ENCODE measurements at places on chromosomes 6 and 20.

DNA sequence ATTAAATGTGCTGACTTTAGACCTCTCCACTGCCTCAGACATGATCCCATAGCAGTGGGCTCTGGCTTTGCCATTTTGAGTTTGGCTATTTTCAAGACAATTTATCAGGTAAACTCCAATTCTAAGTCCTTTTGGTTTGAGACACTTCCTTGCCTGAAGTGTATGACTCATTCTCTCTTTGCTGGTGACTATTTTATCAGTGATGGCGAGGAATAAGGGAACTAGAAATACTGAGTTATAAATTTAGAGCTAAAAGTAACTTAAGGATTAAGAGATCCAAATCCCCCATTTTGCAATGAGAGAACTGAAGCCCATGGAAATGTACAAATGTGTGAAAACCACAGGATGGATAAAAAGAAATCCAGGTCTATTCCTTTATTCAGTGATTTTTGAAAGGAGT lies 30.9 kb upstream of the CD83 start:
- no peak for DNase-seq

- DNase-seq = no peak
Observed at GRCh38 chr20:51094221-51094620, 71.3 kb upstream of the KCNG1 start.

DNA sequence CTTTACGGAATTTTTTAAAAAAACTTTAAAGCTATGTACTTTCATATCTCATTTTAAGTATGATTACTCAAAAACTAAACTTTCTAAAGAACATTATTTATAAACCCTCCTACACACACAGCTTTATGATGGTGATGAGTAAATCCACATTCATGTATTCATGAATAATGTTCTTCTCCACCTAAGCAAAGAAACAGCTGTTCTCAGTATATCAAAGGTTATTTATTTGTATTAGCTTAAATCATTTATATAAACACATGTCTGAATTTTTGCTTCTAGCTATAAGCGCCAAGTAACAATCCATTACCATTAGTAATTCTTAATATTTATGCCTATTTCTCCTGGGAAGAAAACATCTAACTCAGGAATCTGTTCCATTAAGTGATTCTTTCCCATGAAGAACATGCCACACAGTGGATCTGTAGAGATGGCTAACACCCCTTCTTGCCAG lies 63.3 kb downstream of the SMLR1 start:
- peak; percentile 28 for DNase-seq

DNA sequence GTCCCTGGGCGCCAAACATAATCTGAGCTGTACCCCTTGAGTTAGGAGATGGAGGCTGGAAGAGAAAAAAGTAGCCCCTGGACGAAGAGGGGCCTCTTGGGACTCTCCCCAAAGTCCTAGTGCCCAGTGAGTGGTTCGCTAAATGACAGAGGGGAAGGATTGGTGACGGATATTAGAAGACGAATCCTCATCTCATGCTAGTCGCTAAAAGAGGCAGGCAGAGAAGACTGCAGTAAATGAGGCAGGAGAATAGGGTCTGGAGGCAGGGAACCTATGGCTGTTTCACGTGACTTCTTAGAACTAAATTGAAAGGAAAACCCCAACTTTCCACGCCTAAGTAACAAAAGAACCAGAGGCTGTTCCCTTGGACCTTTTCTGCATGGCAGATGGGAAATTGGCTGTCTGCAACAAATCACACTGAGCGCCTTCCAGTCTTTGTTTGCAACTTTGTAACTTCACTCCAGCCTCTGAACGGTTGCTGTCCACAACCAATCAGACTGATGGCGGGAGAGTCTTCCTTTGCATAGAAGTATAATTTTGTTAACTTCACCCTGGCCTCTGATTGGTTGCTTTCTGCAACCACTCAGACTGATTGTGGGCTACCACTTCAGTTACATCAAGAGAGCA lies 731 bp upstream of the RBL1 start:
- DNase-seq = no peak

GRCh38 chr20:32767418-32768198 lies 5.4 kb downstream of the DNMT3B start:
- DNase-seq = no peak

Data from hepatic stellate cell (primary cell).